ENCODE measurements at places on chromosomes 1 and 21.

DNA sequence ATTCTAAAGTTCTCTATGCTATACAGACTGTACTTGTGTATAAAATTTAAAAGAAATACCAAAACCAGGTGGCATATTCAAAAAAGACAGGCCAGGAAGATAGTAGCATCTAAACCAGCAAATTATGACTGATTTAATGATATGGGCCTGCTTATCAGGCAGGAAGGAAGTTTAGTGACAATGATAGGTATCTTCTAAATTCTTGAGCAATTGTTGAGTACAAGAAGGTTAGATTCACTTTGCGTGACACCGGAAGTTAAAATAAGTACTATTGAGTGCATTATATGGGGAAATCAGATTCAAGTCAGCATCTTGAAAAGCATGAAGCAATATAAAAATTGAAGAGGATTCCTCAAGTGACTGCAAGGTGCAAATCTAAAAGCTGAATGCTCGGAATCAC, 186.8 kb upstream of the RGS18 start:
- DNase-seq, result no peak

GRCh38 chr1:230341162-230341546, 85.0 kb downstream of the PGBD5 start:
- DNase-seq, result no peak

GRCh38 chr1:179021873-179022272, 3.8 kb upstream of the FAM20B start:
- DNase-seq, result peak; percentile 68

GRCh38 chr21:21955204-21955603, 957.0 kb downstream of the NCAM2 start:
- no peak for DNase-seq

GRCh38 chr21:34604556-34604955, 10.4 kb downstream of the RCAN1 start:
- DNase-seq, result no peak

GRCh38 chr1:47340227-47340626, 6.6 kb downstream of the CMPK1 start:
- no peak for DNase-seq

DNA sequence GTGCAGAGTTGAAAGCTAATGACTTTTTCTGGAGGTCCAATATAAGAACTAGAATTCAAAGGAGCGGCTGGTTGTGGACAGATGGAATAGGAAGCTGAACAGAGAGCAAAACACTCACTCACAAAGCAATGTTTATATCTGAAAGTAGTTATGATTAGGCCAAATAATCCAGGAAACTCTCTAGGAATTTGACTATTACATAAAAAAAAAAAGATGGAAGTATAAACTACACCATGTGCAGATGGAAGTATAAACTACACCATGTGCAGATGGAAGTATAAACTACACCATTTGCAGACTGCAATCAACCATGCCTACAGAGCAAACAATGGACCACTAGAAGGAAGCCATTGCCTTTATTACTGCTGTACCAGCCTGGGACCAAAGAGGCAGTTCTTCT, 771.1 kb downstream of the BRINP3 start:
- no peak for DNase-seq

DNA sequence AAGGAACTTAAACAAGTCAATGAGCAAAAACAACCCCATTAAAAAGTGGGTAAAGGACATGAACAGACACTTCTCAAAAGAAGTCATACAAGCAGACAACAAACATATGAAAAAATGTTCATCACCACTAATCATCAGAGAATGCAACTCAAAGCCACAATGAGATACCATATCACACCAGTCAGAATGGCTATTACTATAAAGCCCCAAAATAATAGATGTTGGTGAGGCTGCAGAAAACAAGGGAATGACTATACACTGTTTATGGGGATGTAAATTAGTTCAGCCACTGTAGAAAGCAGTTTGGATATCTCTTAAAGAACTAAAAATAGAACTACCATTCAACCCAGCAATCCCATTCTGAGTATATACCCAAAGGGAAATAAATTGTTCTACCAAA, 51.2 kb downstream of the MRPL39 start:
- no peak for DNase-seq

DNA sequence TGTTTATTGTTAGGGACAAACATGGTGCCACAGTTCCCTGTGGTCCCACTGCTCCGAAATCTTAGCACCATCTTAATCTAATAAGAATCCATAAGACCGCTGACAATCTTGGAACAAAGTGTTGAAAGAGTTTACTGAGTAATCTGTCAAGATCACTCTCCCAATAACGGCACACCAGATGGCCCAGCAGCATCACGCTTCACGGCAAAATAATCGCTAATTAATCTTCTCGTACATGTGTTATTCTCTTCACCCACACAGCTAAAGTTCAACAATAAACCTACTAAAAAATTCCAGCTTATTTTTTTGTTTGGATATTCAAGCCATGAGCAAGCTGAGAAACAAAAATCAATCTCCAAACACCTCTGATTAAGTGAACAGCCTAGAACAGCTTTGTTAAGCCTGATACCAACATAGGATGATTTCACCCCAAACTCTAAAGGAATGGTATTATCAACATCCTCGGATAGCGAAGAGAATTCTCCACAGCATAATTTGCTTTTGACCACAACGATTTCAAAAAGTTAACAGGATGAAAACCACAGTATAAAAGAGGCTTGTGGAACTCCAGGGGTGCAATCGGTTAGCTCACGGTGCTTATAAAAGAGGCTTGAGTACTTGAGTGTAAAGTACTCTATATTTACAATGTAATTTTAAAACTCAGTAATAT, 329.9 kb upstream of the GREM2 start:
- DNase-seq, result no peak

DNA sequence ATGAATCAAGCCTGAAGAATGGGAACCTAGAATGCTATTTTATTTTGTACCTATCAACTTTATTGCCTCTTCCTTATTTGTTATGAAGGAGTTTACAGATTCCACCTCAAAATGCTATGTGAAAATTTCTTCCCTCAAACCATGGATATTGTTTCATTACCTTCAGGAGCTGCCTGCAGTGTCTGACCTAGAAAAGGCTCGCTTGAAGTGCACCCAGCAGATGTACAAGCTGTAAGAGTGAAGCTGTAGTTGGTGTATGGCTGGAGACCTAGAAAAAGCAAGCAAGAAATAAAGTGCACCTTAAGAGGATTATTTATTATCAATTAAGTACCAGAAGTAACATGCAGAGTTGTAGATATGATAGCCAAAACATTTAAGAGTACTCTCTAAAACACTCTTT, 199.4 kb downstream of the KCTD3 start:
- no peak for DNase-seq

DNA sequence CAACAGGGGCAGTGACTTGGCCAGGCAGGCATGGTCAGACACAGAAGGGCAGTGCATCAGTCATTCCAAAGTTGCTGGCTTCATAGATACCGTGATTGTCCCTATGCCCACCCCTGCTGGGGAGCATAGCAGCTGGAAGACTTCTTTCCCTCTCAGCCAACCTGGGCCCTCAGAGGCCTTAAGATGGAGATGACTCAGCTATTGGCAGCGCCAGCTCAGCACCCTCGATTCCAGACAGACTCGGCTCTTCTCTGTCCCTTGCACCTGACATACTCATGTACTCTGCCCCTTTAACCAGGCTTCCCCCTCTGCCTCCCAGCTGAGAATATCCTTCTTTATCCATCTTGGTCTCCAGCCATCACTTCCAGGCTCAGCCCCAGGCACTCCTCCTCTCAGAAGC, 16.8 kb downstream of the SLAMF8 start:
- no peak for DNase-seq

DNA sequence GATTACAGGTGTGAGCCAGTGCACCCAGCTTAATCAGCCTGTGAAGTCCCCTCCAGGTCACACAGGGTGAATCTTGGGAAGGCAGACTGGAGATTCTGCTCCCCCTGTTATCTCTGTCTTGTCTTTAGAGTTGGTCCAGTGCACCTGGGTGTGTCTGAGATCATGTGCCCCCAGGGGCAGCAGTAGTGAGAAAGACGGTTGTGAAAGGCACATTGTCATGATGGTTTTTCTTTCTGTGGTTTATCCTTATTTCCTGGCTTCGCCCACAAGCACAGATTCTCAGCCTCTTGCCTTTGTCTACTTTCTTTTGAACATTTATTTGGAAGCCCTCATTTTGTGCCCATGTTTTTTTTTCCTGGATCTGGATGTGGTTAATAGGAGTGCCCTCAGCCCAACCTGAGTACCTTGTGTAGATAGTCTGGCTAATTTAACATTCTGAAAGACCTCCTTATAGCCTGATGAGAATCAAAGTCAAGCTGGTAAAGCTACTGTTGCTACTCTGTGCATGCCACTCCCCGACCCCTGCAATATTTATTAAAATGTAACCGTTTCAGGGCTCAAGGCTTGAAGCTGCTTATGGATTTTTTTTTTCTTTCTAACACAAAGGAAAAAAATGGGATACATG, 23.7 kb downstream of the UCK2 start:
- DNase-seq, result no peak

GRCh38 chr1:167543199-167543990, 10.2 kb downstream of the CREG1 start:
- no peak for DNase-seq

GRCh38 chr1:239811211-239811885, 280.3 kb upstream of the FMN2 start:
- no peak for DNase-seq

DNA sequence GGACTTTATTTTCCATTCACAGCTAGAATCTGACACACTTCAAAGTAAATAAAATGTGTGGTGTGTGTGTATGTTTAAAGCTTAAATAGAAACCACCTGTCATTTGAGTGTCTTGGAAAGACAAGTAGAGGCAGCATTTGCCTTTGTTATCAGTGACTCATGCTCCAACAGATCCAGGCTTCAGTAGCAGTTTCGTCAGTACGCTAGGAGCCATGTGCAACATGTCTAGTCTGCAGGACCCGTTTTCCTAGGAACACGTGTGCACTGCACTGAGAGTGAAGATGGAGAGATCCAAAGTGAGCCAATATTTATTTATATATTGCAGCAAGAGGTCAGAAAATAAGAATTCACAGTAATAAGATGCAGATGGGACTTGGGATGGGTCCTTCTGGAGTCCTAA, 41.8 kb downstream of the SGIP1 start:
- DNase-seq, result no peak

GRCh38 chr21:31554511-31555022, 104.9 kb upstream of the SOD1 start:
- no peak for DNase-seq

DNA sequence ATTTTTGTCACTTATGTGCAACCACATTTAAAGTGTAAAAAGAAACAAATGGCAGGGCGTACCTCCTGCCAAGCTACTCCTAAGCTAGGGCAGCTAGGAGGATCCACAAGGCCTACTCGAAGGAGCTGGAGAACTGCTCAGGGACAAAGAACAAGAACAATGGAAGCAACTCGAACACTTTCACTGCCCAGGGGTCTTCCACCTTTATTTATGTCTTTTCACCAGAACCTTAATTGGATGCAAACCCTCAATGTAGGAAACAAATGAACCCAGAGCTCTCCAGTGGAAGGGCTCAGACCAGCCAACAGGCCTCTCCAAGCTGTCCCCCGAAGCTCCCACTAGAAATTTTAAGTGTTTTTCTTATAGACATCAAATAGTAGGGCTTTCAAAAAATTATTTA, 39.9 kb downstream of the C1orf198 start:
- no peak for DNase-seq

DNA sequence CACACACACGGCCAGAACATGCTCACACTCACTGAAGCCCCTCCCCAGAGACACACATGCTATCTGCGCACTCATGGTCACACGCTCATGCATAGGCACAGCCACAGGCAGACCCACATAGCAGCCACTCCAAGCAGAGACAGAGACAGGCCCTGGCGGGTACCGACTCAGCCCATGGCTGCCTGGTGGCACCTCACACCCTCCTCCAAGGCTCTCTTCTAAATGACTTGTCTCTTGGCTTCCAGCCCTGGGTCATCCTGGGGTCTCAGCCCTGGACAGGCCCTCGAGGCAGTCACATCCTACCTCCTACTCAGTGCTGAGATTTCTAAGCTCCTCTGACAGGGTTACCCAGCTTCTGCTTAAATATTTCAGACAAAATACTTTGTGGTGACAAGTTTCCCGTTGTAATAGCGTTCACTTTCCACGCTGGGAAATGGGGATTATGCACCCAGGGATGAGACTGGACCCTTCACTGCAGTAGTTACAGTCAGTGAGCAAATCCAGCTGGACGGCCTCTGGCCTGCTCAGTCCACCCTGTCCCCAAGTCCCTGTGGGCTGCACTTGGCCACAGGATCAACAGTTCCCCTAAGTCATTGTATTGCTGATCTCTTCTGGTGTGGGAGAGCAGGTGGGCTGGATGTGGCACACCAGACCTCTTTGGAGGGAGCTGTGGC, 2.9 kb upstream of the NFASC start:
- DNase-seq, result no peak
